ENCODE measurements at places on chromosomes 13 and 19. TPM values are rescaled to one million over a fixed set of nuclear protein-coding genes. Genes with fewer than 3 reads are reported as not detected.

The NTF4 gene
- not detected for polyA plus RNA-seq

The PSG1 gene
- not detected for polyA plus RNA-seq

The OR7C1 gene
- polyA plus RNA-seq = 0.01 TPM

The ZSCAN4 gene
- polyA plus RNA-seq = not detected

The PLPP2 gene
- 2.0 TPM for polyA plus RNA-seq

The MUC16 gene
- polyA plus RNA-seq = not detected

The RASGRP4 gene
- 4.6 TPM for polyA plus RNA-seq

The OR7D2 gene
- polyA plus RNA-seq = 0.45 TPM

The TEKTIP1 gene
- polyA plus RNA-seq = not detected

The ANGPTL8 gene
- not detected for polyA plus RNA-seq

The ETFB gene
- 123 TPM for polyA plus RNA-seq

The STRN4 gene
- polyA plus RNA-seq = 81.4 TPM

The PINLYP gene
- 6.7 TPM for polyA plus RNA-seq
